ENCODE measurements at places on chromosomes 1 and 21.
A peak's percentile ranks its signal among the peaks of the same experiment; 100 is the strongest.

- no peak for DNase-seq
These were observed 346.2 kb upstream of the LRRC7 start for GRCh38 chr1:69221524-69221923.

DNA sequence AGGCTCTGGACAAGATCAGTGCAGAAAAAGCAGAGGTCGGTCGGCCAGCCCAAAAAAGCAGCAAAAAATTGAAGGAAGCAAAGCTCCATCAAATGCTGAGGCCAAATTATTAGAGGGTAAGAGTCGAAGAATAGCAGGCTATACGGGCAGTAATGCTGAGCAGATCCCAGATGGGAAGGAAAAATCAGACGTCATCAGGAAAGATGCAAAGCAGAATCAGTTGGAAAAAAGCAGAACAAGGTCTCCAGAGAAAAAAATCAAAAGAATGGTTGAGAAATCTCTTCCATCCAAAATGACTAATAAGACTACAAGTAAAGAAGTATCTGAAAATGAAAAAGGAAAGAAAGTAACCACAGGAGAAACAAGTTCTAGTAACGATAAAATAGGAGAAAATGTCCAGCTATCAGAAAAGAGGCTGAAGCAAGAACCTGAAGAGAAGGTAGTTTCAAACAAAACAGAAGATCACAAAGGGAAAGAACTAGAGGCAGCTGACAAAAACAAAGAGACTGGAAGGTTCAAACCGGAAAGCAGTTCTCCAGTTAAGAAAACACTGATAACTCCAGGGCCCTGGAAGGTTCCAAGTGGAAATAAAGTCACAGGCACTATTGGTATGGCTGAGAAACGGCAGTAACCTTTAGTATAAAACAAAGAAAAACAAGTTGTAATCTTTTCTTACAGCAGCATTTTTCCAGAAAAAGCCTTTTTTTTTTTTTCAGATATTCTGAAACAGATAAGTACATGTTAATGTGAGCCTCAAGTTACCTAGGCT lies 75.7 kb downstream of the PHTF1 start:
- no peak for DNase-seq

DNA sequence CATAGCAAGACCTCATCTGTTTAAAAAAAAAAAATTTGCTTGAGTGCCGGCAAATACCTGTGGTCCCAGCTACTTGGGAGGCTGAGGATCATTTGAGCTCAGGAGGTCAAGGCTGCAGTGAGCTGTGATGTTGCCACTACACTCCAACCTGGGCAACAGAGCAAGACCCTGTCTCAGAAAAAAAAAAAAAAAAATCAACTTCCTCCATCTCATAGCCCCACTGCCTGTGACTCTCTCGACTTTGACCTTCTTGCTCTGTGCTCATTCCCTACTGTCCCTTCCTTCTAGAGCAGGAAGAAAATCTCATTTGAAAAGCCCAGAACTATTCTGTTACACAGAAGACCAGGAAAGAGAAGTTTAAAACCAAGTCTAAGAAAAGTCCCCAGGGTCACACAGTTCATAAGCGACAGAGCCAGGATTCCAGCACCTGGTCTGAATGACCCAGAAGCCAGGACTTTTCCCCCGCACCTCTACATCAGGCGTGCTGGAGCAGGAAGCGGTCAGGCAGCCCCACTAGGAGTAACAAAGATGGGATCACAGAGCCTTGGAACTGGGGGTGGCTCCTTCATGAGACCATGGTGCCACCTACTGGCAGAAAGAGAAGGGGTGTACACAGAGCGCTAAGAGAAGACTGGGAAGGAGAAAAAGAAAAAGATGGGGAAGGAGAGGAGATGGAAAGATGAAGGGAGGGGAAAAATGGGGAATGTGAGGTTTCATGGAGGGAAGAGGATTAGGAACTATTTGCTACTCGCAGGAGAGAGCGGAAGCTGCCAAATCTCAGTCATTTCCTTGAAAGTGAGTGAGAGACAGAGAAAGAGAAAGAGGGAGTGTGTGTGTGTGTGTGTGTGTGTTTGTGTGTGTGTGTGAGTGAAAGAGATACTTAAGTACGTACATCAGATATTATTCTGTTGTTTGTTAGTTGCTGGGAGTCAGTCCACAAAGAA lies 3.1 kb upstream of the P3R3URF start:
- DNase-seq, result peak; percentile 28

GRCh38 chr21:29434081-29434480 lies 135.4 kb downstream of the BACH1 start:
- DNase-seq, result no peak

- peak; percentile 94 for DNase-seq
These were observed at the start of gene COG2 for GRCh38 chr1:230642263-230642959. TSS of gene COG2 (plus strand) at chr1:230642481. CDS start at chr1:230642607, 126 bp downstream.

DNA sequence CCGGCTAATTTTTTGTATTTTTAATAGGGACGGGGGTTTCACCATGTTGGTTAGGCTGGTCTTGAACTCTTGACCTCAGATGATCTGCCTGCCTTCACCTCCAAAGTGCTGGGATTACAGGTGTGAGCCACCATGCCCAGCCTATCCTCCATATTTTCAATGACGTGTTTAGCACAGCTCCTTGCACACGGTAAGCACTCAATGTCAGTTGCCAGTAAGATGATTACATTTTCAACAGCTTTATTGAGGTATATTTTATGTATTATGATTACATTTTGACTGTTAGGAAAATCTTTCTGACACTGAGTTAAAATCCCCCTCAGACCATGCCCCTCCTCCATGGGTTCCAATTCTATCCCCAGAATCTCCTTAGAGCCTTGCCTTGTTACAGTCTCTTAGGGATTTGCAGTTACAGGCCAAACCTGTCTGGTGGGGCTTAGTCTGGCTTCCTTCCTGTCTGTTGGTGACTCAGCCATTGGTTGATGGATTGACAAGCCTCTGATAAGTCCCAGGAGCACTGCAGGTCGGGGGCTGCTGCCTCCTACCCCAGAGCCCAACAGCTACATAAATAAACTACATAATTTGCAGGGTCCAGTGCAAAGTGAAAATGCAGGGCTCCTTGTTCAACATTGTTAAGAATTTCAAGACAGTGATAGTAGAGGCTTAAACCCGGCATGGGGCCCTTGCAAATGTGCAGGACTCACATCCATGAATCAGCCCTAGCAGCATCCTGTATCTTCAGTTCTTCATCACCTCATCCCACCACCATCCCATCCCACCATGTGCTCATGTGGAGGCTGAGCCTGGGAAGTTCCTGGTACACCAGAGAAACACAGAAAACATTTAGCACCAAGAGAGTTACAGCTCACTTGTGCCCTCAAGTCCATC lies 23.4 kb downstream of the COA7 start:
- DNase-seq, result no peak

- DNase-seq, result no peak
These were observed 338 bp upstream of the TOR1AIP1 start for GRCh38 chr1:179881642-179882252.

DNA sequence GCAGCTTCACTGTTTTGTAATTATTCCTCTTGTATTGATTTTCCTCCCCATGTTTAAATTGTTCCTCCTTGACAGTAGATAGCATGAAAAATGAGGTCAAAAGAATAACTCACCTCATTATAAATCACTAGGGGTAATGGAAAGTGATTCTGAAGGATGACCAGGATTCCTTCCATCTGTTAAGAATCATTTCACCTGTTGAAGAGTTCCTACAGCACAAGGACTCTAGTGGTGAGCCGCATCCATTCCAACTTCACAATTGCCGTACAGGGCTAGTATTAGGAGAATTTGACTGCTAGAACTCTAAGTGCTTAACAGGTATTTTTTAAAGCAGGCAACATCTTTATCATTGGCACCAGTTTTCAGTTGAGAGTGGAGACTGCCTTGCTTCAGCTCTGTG lies 13.7 kb downstream of the PPP1R12B start:
- DNase-seq, result no peak

DNA sequence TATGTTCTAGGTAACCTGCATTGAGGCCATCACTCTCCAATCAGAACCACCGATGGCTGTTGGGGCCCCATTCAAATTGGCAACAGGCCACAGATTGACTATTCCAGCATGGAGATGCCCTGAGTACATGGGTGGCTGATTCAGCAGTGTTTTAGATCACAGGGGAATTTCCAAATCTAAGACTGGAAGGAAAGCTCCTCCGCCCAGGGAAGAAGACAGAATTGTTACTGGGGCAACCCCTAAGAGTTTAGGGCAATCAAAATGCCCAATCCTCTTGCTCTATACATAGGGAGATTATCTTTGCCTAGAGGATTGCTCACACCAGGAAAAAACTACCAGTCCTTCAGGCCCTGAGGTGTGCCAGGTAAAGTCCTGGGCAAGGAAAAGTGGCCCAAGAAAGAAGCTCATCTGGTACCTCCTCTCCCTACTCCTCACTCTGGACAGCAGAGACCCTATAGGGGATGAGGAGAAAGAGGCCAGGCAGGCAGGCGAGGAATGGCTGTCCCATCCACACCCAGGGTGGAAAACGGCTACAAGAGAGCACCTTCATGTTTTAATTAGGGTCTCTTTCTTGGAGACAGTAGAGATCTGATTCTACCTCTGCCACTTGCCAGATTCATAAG lies 5.8 kb downstream of the S100A8 start:
- DNase-seq, result no peak

DNA sequence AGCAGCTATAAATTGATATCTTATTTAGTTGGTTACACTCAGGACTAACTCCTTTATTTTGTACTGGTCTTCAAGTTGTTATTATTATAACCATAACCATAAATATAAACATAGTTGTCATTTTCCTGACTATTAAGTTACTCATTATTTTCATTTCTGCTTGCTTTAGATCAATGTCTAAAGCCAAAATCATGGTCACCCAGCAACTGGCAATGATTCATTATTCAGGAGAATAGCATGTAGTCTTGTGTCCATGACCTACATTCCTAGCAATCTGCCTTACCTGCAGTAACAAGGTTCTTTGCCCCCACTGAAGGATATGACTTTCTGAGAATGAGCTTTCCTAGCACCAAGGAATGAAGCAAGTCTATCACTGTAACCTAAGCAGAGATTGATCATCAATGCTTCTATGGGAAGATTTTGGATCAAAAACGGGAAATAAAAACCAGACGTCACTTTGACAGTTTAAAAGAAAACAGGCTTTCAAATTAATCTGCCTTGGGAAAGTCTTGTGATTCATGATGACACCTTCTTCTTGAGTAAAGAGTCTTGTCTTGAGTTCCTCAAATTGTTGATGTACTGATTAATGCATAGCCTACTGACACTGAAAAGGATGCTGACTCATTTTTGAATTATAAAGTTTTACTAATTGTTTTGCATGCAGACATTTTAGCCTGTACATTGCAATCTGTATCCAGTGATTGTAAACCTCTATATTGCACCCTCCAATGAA lies 203.3 kb upstream of the IVNS1ABP start:
- no peak for DNase-seq

- no peak for DNase-seq
These were observed 3.3 kb upstream of the MYOG start for GRCh38 chr1:203089001-203089650.

DNA sequence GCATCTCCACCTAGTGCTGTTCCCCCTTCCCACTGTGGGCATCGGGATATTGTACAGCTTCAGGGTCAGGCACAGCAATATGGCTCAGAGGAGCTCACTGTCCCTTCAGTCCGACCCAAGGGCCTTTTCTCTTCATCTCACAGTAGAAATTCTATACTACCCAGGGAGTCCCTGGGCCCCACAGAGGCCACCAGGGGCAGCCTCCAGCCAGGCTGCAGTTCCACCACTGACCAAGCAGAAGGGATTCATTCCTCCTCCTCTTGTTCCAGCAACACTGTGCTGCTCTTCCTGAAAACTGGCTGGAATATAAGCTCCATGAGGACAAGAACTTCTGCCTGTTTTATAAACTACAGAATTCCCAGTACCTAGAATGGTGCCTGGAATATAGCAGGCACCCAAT lies 70.5 kb downstream of the CD34 start:
- no peak for DNase-seq

GRCh38 chr1:22600071-22600816 lies 36.2 kb upstream of the C1QA start:
- DNase-seq, result no peak

DNA sequence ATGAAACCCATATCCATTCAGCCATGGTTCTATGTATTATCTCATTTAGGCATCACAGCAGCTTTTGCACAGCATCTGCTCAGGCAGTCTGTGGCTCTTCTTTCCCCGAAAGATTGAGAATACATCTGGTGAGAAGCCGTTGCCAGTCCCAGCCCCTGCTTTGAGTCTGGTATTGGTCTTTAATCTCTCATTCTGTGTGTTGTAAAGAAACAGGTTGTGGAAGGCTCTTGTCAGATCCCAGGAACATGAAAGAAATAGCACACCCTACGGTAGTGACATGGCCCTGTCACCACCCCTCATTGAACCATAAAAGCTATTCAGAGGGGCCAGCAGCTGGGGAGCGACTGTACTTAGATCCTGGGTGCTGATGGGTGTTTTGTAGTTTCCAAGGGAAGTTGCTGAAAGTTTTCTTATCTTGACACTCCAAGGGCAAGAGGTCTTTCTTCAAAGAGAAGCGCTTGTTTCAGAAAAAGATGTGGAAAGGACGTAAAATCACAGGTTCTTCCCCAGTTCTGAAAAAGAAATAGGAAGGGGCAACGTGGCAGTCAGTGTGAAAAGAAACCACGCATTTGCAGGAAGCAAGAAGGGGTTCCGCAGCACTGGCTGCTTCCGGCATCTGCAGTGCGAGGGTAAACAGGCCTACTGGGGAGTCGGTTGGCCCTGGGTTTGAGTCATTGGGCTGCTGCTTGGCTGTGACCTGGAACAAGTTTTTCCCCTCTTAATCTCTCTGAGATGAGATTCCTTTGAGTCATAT lies 145.0 kb downstream of the DHRS3 start:
- peak; percentile 53 for DNase-seq

DNA sequence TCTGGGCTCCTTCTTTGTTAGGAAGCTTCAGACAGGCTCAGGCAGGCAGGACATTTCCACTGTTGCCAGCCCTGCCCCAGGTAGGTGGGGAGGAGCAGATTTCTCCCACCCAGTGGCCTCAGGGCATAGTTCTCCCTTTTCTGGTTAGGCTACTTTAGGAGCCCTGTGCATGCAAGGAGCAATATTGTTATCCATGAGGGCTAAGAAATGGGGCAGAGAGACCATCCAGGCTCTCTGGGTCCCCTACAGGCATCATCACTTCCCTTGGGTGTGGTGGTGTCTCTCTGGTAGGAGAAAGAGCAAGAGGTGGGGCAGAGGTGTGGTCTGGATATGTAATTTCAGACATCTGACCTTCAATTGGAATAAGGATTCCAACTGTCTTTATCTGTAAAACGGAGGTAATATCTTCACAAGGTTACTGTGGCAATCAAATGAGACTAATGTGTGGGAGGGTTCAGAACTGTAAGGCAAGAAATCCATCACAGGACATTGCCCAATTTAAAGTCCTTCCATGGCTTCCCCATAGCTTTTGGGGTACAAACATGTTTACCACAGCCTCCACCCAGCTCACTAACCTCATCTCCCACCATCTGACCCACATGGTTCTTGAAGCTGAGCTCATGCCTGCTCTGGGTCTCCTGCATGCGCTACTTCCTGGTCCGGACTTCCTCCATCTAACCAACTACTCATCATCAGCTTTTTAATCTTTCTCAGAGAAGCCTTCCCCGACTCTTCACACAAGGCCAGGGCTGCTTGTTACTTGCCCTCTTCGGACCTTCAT lies 26.1 kb downstream of the PCAT6 start:
- no peak for DNase-seq

GRCh38 chr1:112304612-112305011 lies 91.4 kb upstream of the CTTNBP2NL start:
- DNase-seq, result no peak

Measured in stimulated activated CD8-positive, alpha-beta memory T cell treated with anti-CD3 and anti-CD28 coated beads, Interleukin-2, amount 100 ng/mL, for 1 hour (primary cell).